B cell (primary cell): ENCODE measurements at places on chromosomes 7 and 10.

DNA sequence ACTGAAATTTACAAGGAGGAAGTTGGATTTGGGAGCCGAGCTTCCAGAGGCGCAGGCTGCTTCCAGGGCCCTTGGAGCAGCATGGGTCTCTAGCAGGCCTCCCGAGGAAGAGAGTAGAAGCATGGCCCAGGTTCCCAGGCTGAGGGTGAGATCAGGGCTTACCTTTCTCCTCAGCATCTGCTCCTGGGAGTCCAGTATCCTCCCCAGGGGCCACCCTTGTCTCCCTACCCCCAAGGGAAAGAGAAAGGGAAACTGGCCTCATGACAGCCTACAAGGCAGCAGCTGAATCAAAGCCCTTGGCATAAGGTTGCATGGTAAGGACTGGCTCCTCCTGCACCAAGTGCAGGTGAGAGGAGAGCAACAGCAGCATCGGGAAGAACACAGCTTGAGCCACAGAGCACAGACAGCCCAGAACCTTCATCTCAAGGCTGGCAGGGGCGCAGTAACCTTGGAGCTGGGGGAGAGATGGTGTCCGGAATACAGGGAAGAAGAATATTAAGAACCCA lies 114.5 kb downstream of the MARCHF5 start:
- no peak for DNase-seq

- peak; percentile 44 for DNase-seq
Measured at GRCh38 chr7:73770002-73770859, at the start of gene CLDN3. TSS of gene CLDN3 (minus strand) at chr7:73770270. CDS start at chr7:73770049, 221 bp downstream.

DNA sequence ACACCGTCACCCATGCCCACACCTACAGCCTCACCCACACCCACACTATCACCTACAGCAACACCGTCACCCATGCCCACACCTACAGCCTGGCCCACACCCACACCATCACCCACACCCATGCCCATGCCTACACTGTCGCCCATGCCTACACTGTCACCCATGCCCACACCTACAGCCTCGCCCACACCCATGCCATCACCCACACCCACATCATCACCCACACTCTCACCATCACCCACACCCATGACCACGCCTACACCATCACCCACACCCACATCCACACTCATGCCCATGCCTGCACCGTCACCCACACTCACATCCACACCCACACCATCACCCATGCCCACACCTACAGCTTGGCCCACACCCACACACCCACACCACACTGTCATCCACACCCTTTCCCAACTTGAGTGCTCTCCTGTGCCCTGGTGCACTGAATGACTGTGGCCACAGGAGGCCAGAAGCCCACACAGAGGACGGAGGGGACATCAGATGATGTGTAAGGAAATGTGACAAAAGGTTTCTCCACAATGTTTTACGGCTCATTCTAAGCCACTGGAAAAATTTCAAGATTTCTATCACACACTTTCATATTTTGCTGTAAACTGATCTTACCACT lies 153.3 kb downstream of the WDR37 start:
- DNase-seq, result no peak

DNA sequence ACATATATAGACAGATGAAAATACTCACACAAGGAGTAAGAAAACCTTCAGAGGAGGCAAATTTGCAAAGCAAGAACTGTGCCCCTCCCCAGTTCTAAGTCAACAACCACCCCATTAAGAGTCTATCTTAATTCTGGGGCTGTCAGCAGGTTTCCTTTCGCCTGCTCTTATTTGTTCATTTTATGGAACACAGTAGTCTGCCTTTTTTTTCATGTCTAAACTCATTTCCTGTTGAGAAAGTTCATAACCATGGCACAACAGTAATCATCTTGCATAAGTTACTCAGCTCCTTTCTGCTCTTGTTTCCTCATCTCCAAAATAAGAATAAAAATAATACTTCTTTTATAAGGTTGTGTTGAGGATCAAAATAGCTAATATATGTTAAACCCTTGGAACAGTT lies 25.8 kb upstream of the AMPH start:
- DNase-seq, result no peak

DNA sequence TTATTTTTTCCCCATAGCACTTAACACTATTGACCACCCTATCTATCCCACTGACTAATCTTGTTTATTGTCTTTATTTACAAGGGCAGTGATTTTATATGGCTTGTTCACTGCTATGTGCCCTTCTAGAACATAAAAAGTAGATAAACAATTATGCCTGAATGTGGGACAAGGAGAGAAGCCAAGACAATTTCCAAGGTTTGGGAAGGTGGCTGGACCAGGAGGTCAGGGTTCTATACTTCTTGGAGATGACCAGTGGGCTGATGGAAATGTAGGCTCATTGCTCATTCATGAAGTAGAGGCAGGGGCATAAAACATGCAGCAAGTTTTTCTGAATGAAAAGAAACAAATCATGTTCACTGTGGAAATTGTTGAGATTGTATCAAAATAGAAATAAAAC lies 11.5 kb downstream of the IGFBP3 start:
- no peak for DNase-seq

DNA sequence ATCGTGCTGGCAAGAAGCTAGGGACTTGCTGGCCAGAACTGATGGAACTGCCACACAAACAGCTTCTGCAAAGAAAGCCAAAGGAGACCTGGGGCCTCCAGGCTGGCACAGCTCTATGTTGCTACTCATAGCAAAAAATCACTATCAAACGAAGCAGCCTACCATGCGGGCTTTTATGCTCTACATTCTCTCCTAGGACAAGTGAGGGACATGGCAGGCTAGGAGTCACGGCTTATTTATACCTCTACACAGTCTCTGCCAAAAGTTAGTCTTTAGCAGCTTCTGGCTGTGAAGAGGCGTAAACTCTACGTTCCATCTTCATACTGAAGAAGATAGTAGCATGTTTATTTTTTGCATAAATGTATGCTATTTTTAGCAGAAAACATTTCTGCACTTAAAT lies 35.4 kb downstream of the CDCA7L start:
- DNase-seq, result no peak

- no peak for DNase-seq
Measured at GRCh38 chr7:18125476-18125875, 97.8 kb upstream of the PRPS1L1 start.

GRCh38 chr10:2628705-2629104 lies 438.6 kb upstream of the PFKP start:
- no peak for DNase-seq

DNA sequence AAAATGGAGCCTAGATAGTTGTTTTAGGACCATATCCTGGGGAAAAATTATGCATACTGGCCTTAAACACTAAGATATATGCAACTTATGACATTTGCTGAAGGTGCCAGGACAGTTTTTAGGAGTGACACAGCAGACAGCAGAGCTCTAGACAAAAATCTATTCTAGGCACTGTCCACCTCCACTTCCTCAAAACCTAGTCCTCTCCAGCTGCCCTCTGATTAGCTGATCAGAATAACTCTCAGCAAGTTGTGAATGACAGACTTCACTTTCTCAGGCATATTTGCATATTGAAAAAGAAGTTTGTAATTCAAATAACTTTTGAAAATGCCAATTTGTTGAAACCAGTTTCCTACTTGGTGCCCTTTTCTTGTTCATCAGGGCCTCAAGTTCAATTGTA lies 152.3 kb upstream of the STEAP4 start:
- no peak for DNase-seq
